ENCODE measurements at places on chromosomes 5 and 9. TPM values are rescaled to one million over a fixed set of nuclear protein-coding genes. Genes with fewer than 3 reads are reported as not detected.

DNA sequence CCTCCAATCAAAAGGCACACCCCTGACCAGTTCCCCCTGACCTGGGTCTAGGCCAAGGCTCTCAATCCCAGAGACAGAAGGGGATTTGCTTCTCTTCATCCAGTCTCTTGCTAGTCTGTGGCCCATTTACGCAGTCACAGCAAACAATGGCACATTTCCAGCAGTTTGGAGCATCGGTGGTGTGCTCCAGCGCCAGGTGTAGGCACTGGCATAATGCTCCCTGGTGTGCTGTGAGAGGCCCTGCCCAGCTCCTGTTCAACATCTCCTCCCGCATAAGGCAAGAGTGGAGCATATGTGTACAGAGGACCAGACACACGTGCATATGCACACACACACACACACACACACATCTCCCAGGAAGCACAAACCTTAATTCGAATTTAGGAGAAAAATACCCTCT lies 79.5 kb upstream of the ERCC6L2 start:
- DNase-seq: no peak

- no peak for DNase-seq
Measured at GRCh38 chr5:129174480-129174879, 79.9 kb downstream of the ISOC1 start.

Gene FSTL4
- 0.20 TPM for polyA plus RNA-seq

- no peak for DNase-seq
Measured at GRCh38 chr9:121840838-121841760, 189.7 kb downstream of the DAB2IP start.

Gene PLPPR1
- not detected for polyA plus RNA-seq

Gene ELAVL2
- polyA plus RNA-seq: 0.02 TPM

DNA sequence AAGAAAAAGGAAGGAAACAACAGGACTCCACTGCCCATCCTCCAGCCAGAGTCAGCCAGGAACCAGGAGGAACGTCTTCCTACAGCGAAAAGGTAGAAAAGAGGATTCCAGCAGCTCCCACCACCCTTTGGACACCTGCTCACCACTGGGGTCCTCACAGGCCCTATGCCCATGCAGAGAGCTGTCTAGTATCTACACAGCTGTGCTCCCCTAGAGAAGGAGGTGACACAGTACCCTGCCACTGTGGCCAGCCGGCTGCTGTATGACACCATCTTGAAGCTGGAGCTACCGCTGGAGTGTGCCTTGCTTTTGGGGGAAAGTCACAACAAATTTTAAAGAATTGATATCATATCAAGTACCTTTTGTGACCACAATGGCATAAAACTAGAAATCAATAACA lies 92.6 kb downstream of the GTF3C4 start:
- no peak for DNase-seq

Gene KCNV2
- polyA plus RNA-seq: not detected

DNA sequence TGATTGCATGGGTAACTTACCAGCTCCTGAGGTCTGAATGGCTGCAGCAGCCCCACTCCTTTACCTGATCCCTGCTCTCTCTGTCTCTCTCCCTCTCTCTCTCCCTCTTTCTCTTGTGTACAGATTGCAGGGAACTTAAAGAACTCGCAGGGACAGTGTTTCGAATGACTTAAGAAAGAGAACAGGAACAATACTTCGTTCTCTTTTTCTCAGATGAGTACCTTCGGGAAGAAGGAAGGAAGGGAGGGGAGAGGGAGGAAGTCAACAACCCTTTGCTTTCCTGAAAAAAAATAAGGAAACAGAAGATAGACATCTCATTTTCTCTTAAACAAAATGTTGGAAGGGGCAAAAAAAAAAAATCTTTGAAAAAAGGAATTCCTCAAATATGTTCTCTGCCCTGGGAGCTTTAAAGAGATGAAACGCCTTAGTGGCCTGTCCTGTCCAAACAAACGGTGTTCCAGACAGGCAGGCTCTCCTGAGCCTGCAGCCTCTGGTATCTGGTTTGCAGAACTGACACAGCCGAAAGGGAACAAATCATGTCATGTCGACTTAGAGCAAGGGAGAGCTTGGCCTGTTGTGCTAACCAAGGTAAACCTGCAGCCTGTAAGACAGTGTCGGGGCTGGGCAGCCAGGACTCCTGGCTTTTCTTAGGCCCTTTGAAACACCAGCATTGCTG lies at the start of gene ZNF366:
Gene ZNF366 (minus strand): TSS at position 180 of the 676 bp plus-strand sequence. CDS start 45,914 bp downstream, outside the sequence.
- DNase-seq: no peak

DNA sequence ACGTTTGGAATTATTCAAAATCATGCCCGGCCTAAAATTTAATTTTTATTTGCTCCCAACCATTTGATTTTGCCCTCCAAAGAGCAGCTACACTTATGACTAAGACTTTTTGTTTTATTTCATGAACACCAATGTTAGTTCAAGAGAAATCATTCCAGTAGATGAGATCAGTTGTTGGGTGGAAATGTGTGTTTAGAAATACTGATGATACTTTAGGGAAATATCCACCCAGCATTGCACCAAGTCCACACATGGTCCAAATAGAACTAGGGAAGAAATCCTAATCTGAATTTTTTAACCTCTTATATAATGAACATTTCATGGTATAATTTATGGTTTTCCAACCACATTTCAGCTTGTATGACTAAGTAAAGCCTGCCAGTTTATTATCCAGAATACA lies 28.3 kb upstream of the GOLPH3 start:
- DNase-seq: peak; percentile 45

GRCh38 chr9:86098824-86099700 lies at the start of gene GOLM1:
Gene GOLM1 (minus strand): TSS chr9:86099558. CDS start chr9:86079320, 20,238 bp downstream.
- DNase-seq: peak; percentile 58

Gene CCDC192
- not detected for polyA plus RNA-seq

Gene KCNMB1
- polyA plus RNA-seq: not detected

Measured in fibroblast of lung (primary cell).